Kidney epithelial cell (primary cell): ENCODE measurements at places on chromosomes 11 and 22. TPM values are rescaled to one million over a fixed set of nuclear protein-coding genes. Genes with fewer than 3 reads are reported as not detected.

ELMOD1 gene
- 0.07 and 0.21 TPM in 2 replicates for total RNA-seq

TUT1 gene
- total RNA-seq: 15.0 and 15.2 TPM in 2 replicates

GAL3ST1 gene
- total RNA-seq: 2.5 and 4.0 TPM in 2 replicates

DDB1 gene
- 163 and 165 TPM in 2 replicates for total RNA-seq

TRPM5 gene
- not detected in 2 replicates for total RNA-seq

F2 gene
- not detected in 2 replicates for total RNA-seq

HBG2 gene
- not detected in 2 replicates for total RNA-seq

MFRP gene
- not detected in 2 replicates for total RNA-seq

SLC22A25 gene
- total RNA-seq: not detected in 2 replicates

ADAMTS15 gene
- total RNA-seq: 3.9 and 4.2 TPM in 2 replicates

PLA2G6 gene
- total RNA-seq: 14.0 and 15.5 TPM in 2 replicates

OR4A16 gene
- total RNA-seq: not detected in 2 replicates

FJX1 gene
- total RNA-seq: 36.1 and 37.2 TPM in 2 replicates

C11orf91 gene
- not detected in 2 replicates for total RNA-seq

BLID gene
- total RNA-seq: not detected in 2 replicates

SERHL2 gene
- 0.27 and 2.0 TPM in 2 replicates for total RNA-seq

SMIM35 gene
- not detected in 2 replicates for total RNA-seq

DDX25 gene
- 1.2 and 1.5 TPM in 2 replicates for total RNA-seq

COMT gene
- 371 and 403 TPM in 2 replicates for total RNA-seq

DNHD1 gene
- total RNA-seq: 2.9 and 3.6 TPM in 2 replicates

AGBL2 gene
- 0.29 and 0.62 TPM in 2 replicates for total RNA-seq

ALX4 gene
- not detected in 2 replicates for total RNA-seq

OR52A1 gene
- not detected in 2 replicates for total RNA-seq

KCNE3 gene
- total RNA-seq: 0.42 and 0.55 TPM in 2 replicates

OR51A4 gene
- not detected in 2 replicates for total RNA-seq

GLYAT gene
- total RNA-seq: not detected in 2 replicates

IGSF9B gene
- total RNA-seq: 5.9 and 6.3 TPM in 2 replicates

RPS6KA4 gene
- total RNA-seq: 35.7 and 43.0 TPM in 2 replicates

ABCC8 gene
- not detected in 2 replicates for total RNA-seq

MS4A2 gene
- 0.14 TPM in 1 of 2 replicates, not detected in the other for total RNA-seq
